ENCODE measurements at places on chromosomes 6 and 20.

DNA sequence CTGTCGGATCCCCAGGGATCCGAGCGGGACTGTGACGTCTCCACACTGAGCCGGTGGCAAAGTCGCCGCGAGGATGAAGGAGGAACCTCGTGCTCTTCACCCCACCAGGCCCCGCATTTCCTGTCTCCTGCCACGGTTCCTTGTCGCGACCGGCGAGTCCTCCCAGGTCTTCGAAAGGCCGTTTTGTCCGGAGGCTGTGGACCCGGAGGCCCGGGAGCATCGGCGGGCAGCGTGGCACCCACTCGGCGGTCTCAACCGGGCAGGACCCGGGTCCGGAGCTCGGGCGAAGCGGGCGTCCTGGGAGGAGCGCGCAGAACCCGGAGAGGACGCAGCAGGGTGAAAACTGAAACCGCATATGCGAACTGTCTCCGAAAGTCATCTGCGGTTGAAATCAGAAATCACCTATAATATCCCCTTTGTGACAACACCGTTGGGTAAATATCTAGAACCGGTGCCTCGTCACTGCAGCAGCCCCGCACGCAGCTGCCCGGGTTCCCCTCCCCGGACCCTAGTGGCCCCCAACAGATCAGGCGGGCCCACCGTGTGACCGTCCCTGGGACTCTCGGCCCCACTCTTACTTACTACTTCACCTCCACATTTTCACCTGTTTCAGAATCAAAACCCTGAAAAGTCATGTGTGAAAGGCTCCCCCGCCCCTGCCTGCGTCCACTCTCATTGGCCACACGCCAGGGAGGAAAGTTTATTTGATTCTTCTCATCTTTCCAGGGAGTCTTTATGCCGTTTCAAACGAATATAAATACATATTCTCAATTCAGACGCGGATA lies 3.1 kb upstream of the ULBP2 start:
- no peak for DNase-seq

DNA sequence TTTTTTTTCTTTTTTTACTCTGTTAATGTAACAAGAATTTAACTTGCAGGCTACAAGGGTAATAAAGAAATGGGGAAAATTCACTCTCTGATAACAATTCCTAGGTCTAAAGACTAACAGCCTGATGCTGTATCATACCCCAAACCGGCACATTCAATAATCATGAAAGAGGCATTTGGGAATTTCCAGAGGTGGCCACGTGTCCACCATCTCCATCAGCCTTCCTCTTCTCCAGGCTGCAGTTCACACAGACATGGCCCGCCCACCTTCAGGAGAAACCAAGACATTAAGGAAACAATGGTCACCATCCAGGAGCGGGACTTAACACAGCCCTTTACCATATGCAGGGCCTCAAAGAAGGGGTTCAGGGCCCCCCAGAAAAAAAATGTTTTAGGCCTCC lies 44.8 kb downstream of the PDE10A start:
- DNase-seq, result no peak

DNA sequence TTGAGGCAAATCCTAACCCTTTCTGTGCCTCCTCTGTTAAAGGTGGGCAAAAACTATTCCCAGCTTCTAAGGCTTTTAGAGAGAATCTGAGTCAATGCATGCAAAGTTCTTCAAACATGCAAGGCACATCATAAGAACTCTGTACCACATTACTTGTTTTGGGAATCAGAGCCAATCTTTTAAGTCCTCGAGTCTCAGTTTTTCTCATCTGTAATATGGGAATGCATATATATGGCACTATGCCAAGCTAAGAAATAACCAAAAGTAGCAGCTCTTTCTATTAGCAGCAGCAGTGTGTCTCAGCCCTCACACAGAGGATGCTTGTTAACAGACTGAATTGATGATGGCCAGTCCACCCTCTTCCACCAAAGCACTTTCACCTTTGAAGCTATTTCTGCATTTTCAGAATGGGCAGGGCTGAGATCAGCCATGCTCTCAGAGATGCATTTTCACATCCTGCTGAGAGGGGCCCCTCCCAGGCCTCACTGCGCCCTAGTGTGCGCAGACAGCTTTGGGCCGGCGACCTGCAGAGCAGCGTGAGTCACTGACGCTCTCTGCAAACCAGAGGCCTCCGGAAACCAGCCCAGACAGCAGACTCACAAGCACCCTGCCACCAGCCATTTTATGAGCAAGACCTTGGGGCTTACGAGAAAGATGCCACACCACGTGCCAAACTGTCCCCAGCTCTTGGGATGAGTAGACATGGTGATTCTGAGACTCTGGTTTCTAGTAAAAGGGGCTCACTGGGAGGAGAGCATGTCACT lies 138.0 kb downstream of the NFATC2 start:
- no peak for DNase-seq

DNA sequence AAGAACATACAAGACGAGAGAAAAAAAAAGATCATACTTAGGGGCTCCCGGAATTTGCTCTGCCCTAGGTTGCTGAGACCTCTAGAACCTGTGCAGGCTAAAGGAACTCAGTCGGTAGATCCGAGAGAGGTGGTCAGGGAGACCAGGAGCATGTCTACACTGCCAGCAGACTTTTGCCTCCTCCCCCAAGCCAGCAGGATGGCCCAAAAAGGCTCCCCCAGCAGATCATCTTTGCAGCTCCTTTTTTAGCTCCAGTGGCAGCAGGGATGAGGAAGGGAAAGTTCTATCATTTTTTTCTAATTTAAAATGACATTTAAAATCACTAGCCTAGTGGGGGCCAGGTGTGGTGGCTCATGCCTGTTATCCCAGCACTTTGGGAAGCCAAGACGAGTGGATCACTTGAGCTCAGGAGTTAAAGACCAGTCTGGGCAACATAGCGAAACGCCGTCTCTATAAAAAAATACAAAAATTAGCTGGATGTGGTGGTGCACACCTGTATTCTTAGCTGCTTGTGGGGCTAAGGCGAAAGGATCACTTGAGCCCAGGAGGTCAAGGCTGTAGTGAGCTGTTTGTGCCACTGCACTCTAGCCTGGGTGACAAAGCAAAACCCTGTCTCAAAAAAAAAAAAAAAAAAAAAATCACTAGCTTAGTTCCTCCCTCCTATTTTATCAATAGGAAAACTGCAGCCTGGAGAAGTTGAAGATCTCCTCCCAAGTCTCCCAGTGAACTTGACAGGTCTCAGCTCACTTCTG lies 69.3 kb upstream of the MYL9 start:
- no peak for DNase-seq

GRCh38 chr6:633611-634010 lies 23.3 kb downstream of the HUS1B start:
- no peak for DNase-seq

- no peak for DNase-seq
Observed at GRCh38 chr20:35235881-35236280, 9.4 kb downstream of the MMP24 start.

DNA sequence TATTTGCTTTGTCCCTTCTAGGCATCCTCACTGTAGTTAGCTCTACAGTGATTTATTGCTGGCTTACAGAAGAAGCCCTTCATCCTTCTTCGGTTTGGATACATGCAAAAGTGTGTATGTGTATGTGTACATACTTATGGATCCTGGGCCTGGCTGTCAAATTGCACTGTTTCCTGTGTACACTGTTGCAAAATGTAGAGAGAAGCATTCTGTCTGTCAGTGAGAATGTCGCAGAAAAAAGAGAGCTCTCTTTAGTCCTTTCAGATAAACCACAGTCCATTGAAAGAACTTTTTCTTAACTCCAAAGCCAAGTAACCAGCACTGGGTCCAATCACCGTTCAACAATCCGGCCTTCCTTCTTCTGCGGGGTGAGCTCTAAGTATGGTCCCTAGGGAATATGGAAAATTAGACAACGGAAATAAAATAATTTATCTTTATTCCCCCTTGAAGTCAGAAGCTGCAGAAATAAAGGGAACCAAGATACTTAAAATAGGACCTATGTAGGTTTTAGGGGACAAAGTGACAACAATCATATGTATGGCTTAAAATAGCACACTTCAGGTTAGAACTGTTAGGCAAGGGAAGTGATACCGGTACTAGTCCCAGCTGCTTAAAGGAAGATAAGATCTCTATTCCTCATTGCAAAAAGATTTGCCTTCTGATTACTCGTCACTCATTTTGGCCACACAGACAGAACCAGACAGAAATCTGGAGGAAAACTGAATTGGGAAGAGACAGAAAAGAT lies 107.0 kb downstream of the CD83 start:
- DNase-seq, result no peak

DNA sequence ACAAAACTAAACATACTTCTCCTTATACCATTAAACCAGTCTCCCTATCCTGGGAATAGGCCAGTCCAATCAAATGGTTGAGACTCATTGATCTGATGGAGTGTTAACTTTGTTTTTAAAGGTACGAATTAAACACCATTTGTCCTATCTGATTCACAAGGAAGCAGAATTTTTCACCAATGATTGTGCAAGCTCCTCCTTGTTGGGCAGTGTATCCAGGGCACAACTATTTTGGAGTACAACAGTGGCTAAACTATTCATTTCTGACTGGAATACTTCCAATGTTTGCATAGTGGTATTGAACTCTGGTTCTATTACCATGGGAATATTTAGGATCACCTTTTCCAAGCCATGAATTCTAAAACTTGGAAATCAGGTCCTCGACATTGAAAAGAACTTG lies 5.4 kb upstream of the PPP1R3G start:
- DNase-seq, result no peak

GRCh38 chr6:170025935-170026750 lies 264.7 kb downstream of the DLL1 start:
- DNase-seq, result no peak

- DNase-seq, result no peak
Observed at GRCh38 chr6:17091122-17091521, 10.7 kb upstream of the STMND1 start.

DNA sequence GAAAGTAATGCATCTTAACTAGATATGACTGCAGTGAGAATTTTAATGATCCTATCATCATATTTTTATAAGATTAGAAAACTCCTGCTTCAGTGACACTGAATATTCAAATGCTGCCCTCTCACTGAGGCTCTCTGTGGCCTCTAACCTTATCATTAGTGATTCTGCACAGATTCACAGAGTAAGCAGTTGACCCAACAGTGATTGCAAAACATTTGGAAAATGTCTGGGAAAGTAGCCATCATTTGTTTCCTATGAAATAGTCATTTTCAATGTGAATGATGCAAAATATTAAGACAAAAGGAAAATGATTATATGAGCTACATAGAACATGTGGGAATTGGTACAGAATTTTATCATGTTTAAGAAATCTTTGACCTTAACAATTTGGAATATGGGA lies 210.3 kb downstream of the TBX18 start:
- no peak for DNase-seq

GRCh38 chr6:96124778-96125177 lies 109.0 kb downstream of the FUT9 start:
- no peak for DNase-seq

GRCh38 chr20:58137651-58138265 lies 90.7 kb downstream of the ANKRD60 start:
- DNase-seq, result no peak
